ENCODE measurements at places on chromosomes 1 and 21.

DNA sequence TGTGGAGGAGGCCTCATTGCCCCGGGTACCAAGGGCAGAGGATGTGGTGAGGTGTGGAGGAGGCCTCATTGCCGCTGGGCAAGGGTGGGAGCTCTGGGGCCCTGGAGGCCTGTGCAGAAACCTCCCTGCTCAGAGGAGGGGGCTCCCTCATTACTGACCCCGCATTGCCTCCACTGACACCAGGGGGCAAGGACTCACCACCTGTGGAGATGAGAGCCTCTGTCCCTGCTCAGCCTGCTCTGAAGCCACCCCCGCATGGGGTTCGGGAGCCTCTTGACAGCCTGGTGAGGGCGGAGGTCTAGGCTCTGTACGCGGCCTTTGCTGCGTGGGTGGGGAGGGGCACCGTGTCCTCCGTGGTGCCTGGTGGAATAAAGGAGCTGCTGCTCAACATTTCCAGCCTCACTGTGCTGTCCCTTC lies 95.0 kb upstream of the COL6A1 start:
- no peak for DNase-seq

DNA sequence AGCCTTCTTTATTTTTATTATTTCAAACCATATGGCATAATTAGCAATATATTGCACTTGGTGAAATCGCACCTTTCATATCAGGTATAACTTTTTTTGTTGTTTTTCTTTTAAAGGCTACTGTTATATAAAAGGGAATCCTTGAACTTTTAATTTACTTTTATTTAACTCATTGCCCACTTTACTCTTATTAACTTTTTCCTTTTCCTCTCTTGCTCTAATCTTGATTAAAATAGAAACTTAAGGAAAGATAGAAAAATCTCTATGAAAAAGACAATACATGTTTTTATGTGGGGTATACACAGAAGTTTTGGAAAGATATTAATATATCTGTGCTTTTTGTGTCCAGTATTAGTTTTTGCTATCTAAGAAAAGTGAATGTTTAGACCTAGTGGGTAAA lies 805.8 kb downstream of the USP25 start:
- DNase-seq: no peak

GRCh38 chr1:86381223-86381622 lies 14.9 kb downstream of the ODF2L start:
- no peak for DNase-seq

GRCh38 chr1:160993544-160994193 lies 27.3 kb downstream of the F11R start:
- DNase-seq: peak; percentile 51

- no peak for DNase-seq
Measured at GRCh38 chr1:36561361-36561724, 78.6 kb upstream of the CSF3R start.

DNA sequence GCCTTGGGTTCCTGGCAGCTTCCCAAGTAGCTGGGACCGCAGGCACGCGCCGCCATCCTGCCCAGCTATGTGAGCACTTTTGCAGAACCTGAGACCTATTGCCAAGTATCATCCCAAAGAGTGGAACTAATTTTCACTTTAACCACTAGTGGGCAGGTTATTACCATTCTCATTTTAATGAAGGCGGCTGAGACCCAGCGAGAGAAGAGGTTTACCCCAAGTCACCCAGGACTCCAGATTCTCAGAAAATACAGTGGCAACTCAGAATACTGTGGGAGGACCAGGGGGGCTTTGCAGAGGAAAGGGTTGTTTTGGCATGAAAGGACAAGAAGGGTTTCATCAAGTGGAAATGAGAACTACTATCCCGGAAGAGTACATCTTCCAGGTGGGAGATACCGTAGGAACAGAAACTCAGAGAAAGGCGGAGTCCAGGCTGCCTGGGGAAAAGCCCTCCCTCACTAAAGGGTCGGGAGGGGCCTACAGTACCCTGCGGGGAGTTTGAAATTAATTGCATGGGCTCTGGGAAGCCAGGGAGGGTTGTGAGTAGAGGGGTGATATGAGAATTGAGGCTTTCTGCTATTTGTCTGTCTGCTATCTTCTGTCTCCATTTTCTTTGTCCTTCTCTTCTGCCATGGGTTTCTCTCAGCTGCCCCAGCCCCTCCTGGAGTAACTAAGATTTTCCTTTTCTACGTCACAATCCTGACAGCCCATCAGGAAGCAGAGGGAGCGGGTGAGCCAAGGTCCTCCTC lies 7.2 kb upstream of the SEMA4A start:
- peak; percentile 71 for DNase-seq

DNA sequence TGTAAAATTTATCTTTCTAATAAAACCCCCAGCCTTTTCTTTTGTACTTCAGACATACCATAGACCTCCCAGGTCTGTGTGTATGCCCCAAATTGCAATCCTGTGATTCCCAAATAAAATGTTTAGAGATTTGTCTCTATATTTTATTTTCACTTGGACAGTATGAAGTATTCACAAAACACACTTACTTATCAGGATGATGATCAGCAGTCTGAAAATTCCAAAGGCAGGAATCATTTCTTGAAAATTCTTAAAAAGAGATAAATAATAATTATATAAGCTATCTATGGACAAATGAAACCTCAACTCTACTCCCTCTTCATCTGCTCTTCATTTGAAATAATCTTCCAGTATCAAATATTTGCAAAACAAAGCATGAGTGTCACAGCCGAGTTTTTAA lies 11.6 kb upstream of the GJA9 start:
- no peak for DNase-seq

GRCh38 chr21:36696390-36697059 lies 2.4 kb upstream of the SIM2 start:
- no peak for DNase-seq

DNA sequence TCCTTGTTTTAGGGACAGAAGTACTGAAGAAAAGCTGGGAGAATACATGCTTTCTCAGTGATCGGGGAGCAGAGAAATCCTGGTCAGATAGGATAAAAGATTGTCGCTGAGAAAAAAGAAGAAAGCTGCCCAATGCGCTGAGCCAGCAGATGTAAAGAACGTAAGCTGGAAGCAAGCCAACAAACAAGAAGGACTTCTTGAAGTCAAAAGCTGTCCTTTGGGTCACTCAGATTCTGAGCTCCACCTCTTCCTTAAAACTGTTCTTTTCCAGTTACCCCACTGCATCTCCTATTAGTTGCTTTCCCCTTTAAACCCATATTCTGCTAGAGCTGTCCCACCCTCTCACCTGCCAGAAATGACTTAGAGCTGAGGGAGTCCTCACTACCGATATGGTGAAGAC lies 64.8 kb downstream of the GPR137B start:
- peak; percentile 4 for DNase-seq

GRCh38 chr1:26833432-26834405 lies 7.2 kb downstream of the ZDHHC18 start:
- no peak for DNase-seq

GRCh38 chr1:236159704-236160539 lies 17.6 kb downstream of the GPR137B start:
- DNase-seq: no peak

GRCh38 chr1:117928881-117929342 lies 509 bp downstream of the GDAP2 start:
- peak; percentile 72 for DNase-seq

GRCh38 chr1:151953409-151954094 lies 40.1 kb downstream of the S100A10 start:
- no peak for DNase-seq

DNA sequence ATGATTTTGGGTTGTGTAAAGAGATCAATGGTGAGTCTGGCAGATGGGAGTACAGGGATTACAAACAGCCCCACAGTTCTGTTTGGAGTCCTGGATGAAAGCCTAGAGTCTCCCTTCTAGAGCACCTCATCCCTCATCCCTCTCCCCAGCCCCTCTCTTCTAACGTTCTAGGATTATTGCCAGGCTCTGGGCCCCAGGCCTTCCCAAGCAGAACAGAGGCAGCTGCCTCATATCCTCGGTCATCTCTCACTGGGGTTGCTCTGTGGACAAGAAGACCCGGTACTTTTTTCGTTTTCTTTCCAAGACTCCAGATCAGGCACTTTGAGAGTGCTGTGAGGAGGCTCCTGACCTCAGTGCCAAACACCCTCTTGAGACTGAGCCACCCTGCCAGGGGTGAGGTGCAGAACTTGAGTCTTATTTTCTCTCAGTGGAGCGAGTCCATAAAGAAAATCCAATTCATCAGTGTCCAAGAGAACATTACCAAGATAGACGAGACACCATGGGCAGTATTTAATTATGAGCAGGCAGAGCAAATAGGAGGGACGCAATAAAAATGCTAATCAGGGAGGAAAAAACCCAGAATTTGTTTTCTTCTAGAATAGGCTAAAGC lies 17.1 kb upstream of the KCND3 start:
- DNase-seq: no peak

- DNase-seq: no peak
Measured at GRCh38 chr1:197390856-197391255, 122.8 kb downstream of the CRB1 start.

DNA sequence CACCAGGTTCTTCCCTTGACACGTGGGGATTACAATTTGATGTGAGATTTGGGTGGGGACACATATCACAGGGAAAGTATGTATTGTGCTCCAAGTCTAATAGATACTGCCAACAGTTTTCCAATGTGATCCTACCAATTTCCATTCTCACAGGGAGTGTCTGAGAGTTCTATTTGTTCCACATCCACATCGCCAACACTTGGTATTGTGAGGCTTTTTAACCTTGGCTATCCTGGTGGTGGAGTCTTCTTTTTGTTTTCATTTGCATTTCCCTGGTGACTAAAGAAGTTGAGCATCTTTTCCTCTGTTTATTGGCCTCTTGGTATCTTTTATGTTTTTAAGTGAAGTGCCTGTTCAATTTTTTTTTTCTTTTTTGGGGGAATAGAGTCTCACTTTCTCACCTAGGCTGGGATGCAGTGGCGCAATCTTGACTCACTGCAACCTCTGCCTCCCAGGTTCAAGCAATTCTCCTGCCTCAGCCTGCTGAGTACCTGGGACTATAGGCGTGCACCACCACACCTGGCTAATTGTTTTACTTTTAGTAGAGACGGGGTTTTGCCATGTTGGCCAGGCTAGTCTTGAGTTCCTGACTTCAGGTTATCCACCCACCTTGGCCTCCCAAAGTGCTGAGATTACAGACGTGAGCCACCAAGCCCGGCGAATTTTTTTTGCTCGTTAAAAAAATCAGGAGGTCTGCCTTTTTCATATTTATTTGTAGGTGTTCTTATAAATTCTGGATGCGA lies 15.9 kb upstream of the PADI1 start:
- DNase-seq: no peak

DNA sequence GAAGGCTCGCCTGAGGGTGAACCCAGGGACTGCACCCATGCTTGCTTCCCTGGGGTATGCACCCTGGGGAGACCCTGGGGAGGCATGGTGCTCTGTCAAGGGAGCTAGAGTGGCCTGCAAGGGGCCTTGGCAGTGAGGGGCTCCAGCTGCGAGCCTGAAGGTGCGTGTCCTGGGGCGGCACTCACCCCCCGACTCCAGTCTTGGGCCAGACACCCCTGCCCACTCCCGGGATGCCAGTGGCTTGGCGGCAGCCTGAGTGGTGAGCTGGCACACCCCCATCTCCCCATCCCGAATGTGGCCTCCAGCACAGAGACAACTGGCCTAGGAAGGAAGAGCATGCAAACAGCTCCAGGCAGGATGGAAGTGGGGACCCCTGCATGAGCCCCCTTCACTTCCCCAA lies 2.6 kb downstream of the SUMO3 start:
- DNase-seq: no peak

GRCh38 chr1:48810740-48811139 lies 34.0 kb upstream of the BEND5 start:
- no peak for DNase-seq

GRCh38 chr1:221035662-221036153 lies 156.5 kb downstream of the HLX start:
- DNase-seq: peak; percentile 18

DNA sequence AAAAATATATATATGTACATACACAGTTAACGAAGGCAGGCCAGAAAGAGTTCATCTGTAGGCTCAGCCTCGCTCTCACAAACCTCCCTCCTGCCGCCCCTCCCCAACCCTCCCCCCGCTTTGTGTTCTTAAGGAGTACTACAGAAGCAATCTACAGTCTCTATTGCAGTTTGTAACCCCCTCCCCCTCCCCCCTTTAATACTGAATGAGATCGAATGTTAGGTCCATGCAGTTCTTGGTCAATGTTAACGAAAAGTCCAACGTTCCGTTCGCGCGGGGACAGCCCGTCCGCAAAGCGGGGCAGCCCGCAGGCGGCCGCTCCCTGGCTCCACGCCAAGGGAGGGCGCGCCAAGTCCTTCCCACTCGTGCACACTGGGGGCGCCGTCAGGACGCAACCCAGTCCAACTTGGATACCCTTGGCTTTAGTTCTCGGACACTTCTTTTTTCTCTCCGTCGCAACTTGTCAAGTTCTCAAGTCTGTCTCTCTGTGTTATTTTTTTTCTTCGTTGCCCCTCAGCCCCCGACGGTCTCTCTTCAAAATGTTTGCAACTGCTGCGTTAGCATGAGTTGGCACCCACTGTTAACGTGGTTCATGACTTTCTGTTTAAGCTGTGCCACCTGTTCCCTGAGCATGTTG lies 2.2 kb downstream of the JUN start:
- peak; percentile 79 for DNase-seq

DNA sequence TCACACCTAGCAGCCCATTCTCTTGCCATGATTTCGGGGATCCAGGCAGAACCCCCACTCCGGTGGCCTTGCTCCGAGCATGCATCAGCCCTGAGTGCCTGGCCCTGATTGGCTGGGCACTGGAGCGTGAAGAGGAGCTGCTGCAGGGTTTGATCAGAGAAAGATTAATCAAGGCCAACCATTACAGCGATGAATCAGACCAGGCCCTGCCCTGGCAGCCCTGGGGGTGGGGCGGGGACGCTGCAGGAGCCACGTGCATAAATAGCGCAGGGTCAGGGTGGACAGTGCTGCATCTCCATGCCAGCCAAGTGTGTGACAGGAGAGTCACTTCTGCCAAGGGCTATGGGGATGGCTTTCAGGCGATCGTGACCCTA lies 3.4 kb upstream of the FAM131C start:
- no peak for DNase-seq

- no peak for DNase-seq
Measured at GRCh38 chr1:65759516-65759915, 33.2 kb upstream of the PDE4B start.

DNA sequence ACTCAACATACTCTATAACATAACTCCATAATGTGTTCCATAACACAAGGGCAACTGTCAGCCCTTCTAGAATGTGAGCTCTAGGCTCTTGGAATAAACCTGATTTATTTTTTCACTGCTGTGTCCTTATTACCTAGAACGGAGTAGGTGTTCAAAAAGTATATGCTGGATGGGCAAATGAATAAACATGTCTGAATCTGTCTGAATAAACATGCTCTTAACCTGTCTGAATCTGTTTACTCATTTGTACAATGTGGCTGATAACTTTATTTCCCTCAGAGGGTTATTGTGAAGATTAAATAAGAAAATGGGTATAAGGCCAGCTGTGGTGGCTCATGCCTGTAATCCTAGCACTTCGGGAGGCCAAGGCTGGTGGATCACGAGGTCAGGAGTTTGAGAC lies 42.3 kb downstream of the AZIN2 start:
- DNase-seq: no peak

DNA sequence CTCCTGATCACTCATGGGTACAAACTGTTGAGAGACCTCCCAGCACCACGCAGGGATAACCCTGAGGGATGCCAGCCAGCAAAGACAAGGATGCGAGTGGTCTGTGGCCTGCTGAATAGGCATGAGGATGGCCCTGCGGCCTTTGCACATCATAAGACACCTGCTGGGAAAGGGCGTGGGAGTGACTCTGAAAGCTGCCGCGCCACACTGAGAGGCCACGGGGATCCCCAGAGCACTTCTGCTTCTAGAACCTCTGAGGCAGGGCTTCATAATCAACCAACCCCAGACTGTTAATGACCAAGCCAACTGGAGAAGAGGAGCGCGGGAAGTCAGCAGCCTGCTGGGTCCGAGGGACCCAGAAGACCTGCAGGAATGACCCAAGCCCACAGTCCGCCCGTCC lies 73.8 kb downstream of the SH3BGR start:
- DNase-seq: no peak

All from erythroblast (primary cell).